ENCODE measurements at places on chromosomes 4 and X.

- no peak for DNase-seq
Measured at GRCh38 chr4:81214144-81214880, 710 bp downstream of the PRKG2 start.

GRCh38 chr4:1043651-1044468 lies 32.4 kb downstream of the FGFRL1 start:
- no peak for DNase-seq

- no peak for DNase-seq
Measured at GRCh38 chr4:173202395-173202794, 33.8 kb downstream of the GALNT7 start.

GRCh38 chr4:137614491-137614890 lies 82.2 kb upstream of the PCDH18 start:
- no peak for DNase-seq

DNA sequence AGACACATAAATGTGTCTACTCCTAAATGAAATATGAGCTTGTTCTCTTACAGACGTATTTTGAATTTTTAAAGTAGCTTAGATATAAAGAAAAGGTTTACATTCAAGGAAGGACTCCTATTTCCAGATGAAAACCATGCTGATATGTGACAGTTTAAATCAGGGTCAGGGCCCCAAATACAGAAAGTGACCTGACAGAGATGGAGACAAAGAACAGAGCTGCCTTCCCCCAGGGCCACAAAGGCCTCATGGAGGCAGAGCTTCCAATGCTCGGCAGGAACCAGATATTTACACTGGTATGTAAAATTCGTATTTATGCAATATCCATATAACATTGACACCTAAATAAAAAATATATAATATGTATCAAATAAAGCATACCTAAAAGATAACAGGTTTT lies 124.0 kb downstream of the PRDM5 start:
- no peak for DNase-seq

GRCh38 chrX:1086444-1087409 lies 125.7 kb downstream of the CRLF2 start:
- no peak for DNase-seq

GRCh38 chrX:136691028-136691809 lies 43.3 kb downstream of the CD40LG start:
- no peak for DNase-seq

DNA sequence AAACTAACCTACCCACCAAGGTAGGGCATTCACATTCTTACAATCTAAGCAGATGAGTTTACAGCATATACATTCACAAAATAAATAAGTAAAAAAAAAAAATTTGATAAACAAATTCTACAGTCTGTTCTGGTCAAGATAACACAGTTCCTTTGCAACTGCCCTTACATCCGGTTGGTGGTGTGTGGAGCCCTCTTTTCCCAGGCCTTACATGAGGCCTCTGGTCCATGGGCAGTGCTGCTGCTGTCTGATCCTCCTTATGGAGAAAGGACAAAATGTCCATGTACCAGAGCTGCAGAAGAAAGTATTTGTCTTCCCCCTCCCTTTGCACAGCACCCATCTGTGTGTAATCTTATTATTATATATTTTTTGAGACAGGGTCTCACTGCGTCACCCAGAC lies 2.2 kb upstream of the SEPTIN11 start:
- DNase-seq: no peak

GRCh38 chr4:116639070-116639577 lies 446.3 kb downstream of the TRAM1L1 start:
- no peak for DNase-seq

DNA sequence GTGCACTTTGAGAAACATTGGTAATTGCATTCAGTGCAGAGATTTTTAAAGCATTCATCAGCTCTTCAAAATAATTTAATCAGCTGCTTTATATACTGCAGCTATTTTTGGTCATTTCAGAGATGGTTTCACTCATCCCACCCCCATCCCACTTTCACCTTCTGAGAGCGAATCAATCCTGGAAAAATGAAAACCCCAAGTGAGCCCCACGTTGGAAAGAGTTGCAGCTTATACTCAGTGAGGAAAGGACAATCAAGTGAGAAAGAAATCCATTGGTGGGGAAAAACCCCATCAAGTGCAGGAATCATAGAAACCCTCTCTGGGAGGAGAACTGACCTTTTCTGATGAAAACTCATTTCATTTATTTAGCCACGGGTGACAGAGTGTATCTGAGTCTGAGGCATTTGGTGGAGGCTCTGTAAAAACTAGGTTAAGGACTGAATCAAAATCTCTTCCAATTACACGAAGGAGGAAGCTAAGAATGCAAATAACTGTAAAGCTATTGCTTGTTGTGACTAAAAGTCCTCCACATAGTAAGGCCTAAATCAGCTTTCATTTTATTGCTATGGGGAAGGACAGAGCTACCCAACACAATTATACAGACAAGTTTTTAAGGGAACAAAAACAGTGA lies 240.4 kb upstream of the PGRMC2 start:
- no peak for DNase-seq

DNA sequence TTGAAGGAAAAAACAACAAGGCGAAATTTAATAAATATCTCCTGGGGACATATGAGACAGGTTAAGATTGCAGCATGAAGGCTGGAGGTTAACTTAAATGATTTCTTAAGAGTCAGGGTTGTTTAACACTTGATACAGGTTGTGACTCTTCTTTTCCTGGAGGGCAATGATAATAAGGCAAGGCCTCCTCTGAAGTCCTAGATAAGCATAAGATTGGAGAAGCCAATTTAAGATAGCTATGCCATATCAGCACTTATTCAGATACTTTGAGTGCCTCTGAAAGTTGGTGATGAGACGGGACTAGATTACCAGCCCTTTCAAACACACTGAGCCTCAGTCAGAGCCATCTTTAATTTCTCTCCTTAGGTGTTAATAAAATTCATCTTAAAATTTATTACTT lies 350.8 kb downstream of the FBXO8 start:
- DNase-seq: no peak

DNA sequence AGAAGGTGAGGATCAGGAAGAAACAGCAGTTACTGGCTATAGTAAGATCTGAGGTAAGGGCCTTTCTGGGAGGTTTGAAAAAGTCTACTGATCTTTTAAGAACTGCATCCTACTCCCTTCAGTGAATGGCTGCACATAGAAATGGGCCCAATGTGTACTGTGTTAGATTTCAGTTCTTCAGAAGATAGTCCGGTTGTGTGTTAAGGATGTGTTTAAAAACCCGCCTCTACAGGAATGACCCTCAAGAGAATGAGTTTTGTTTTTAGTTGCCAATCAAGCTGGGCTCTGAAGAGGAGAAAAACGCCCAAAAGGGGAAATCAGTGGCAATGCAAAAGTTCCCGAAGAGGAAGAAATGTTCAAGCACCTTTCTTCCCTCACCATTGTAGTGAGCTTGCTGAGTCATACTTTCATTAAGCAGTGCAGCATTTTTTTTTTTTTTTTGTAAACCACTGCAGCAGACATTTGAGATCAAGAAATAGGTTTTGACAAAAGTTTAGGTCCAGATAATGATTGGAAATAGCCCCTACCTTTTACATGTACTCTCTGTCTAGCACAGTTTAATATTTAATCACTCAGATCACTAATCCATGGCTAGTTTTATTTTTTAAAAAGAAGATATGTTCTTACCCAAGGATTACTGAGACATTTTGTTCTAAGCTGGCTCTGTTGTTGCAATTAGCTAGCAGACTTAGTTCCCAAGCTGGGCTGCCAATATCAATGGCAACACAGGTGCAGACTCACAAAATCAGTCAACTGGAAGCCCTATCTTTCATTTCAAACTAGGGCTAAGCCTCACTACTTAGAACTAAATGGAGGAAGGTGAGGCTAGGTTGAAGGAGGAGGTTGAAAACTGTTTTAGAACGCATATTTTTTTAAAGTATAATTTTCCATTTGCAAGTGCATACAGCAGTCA lies 7.0 kb upstream of the TRPC5OS start:
- DNase-seq: no peak

DNA sequence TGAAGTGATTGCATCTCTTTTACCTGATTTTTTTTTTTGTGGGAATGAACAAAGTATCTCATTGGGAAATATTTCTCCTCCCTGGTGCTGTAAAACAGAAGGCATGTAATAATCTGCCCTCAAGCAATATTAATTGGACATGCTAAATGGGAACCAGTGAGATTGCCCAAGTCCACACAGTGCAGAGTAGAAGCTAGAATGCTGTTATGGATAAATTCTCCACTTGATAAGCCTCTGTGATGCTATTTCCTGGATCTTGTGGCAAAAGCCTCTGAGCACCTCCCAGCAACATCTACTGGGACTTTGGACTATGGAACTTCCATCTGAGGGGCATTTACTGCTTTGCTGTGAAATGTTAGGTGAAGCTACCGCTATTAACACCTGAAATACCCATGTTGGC lies 46.9 kb upstream of the YTHDC1 start:
- DNase-seq: no peak

GRCh38 chr4:110165382-110166286 lies 32.8 kb downstream of the ELOVL6 start:
- peak; percentile 69 for DNase-seq
